ENCODE measurements at places on chromosomes 7 and 10.

DNA sequence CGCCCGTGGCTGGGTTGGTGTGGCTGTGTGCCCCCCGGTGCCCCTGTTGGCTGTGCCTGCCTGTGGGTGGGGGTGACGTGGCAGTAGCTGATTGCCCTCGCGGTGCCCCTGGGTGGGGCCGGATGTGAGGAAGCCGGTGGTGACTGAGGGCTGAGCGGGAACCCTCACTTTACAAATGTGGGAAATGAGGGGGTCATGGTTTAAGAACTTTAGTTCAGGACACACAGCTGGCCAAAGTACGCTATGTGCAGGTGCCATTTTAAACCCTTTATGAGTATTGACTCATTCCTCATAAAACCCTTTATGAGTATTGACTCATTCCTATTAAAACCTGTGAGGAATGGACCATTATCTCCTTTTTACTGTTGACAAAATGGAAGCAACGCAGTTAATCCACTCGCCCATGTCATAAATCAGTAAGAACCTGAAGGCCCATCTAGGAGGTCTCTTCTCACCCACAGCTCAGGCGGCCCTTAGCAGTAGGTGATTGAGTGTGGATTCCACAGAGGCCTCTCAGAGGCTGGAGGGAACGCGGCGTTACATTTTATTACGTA is 290.1 kb upstream of the COBL start:
- DNase-seq, result no peak

DNA sequence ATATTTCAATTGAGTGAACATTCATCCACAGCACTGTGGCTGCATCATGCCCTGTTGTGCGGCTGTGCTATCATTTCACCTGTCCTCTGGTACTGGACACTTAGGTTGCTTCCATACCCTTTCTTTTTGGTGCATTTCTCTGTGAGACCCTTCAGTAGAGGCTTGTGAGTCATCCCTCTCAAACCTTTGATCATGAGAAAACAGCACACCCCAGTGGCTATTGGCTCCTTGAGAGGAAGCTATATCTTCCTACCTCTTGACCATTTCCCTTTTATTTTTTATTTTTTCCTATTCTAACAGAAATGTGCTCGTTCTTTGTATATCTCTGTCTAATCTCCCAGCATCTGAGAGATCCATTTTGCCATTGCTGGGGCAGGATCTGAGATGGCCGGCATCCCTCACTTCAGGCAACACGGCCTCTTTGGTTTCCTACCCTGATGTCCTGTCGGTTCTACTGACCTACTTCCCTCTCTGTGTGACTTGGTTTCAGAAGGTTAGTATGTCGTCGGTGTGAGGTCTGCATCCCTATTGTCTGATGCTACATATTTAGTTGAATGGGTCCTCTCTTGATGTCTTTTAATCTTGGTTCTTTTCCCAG is 23.8 kb upstream of the PIK3AP1 start:
- DNase-seq, result no peak

GRCh38 chr10:104574838-104575237 is 66.3 kb upstream of the SORCS3 start:
- no peak for DNase-seq

DNA sequence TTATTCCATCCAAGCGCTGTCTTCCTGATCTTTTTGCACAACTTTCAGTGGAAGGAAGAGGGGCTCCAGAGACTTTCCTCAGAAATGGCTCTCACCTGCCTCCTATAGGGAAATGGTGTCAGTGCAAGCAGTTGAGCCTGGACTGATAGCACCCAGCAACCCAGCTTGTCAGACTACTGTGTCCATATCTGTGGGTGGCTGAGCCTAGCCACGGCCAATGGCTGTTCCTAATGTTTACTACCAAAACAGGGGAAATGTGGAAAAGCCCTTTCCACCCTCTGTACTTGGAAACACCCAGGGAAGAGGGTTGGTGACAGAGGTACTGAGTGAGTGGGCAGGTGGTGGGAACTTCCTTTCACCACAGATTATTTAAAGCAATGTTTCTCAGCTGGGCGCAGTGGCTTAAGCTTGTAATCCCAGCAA is 4.3 kb upstream of the YKT6 start:
- no peak for DNase-seq

DNA sequence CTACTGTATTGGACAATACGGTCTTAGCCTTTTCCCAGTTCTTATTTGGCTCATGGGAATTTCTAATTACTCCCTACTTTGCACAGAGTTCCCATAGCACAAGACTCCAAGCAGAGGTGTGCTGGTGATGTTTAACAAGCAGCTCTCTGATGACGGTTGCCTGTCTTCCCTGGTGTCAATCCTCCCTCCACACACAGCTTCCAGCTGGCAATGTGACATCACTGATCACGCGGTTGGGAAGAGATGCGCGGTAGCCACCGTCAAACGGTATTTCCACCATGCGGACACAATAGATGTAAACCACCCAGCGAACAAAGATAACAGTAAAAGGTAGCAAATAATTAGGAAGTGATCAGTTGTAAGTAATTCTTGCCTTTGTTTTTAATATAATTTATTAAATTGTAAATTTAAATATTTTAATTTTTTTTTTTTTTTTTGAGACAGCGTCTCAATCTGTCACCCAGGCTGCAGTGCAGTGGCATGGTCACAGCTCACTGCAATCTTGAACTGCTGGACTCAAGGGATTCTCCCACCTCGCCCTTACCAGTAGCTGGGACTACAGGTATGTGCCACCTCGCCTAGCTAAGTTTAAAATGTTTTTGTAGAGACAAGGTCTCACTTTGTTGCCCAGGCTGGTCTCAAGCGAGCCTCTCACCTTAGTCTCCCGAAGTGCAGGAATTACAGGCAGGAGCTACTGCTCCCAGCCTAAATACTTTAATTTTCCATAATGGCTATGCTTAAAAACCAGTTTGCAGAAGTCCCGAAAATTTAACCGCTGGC is 36.3 kb upstream of the IL15RA start:
- DNase-seq, result no peak

DNA sequence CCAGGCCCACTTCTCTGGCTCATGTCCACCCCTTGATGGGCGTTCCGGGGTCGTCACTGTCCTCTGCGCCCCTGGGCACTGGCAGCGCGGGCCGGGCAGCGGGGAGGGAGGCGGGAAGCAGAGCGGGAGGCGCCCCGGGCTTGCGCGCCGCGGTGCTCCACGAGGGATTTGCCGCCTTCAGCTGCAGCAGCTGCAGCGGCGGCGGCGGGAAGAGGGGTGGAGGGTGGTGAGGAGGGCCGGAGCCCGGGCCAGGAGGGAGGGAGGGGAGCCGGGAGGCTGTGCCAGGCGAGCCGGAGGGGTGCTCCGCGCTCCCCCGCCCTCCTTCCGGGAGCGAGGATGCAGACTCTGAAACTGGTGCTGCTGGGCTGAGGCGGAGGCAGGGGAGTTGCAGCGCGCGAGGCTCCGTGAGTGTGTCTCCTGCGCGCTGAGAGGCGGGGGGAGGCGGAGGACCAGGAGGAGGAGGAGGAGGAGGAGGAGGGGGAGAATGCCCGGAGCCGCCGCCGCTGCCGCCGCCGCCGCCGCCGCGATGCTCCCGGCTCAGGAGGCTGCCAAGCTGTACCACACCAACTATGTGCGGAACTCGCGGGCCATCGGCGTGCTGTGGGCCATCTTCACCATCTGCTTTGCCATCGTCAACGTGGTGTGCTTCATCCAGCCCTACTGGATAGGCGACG is at the start of gene LHFPL3:
Gene LHFPL3, plus strand, starts transcription at position 308 of the 674 bp plus-strand sequence.
- no peak for DNase-seq

GRCh38 chr7:84939888-84940287 is 247.0 kb downstream of the SEMA3D start:
- DNase-seq, result no peak

DNA sequence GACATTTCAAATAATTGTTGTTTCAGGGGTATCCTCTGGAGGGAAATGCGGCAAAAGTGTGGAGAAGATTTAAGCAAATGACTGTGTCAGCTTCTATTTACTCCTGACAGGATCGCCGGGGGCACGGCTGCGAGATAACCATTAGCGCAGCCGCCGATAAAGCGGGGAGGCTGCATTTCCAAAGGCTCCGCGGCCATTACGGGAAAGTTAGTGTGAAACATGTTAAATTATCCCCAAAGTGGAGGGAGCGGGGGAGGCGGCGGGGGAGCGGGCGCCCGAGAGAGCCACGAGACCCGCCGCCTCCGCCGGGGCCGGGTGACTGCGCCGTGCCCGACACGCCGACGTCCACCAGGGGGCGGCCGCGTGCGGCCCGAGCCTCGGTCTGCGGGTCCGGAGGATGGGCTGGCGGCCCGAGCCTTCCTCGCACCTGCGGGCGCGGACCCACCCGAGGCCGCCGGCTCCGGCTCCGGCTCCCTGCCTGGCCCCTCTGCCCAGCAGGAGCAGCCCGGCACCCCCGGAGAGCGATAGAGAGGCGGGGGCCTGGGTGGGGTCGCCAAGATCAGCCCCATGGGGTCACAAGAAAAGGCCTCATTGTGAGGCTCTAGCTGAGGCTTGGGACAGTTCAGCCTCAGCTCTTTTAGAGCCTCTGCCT is 74.4 kb upstream of the PAX2 start:
- peak; percentile 72 for DNase-seq

- no peak for DNase-seq
Measured at GRCh38 chr10:125547010-125547650, 135.8 kb downstream of the TEX36 start.

- no peak for DNase-seq
Measured at GRCh38 chr10:4947039-4947634, 16.1 kb upstream of the AKR1C1 start.

DNA sequence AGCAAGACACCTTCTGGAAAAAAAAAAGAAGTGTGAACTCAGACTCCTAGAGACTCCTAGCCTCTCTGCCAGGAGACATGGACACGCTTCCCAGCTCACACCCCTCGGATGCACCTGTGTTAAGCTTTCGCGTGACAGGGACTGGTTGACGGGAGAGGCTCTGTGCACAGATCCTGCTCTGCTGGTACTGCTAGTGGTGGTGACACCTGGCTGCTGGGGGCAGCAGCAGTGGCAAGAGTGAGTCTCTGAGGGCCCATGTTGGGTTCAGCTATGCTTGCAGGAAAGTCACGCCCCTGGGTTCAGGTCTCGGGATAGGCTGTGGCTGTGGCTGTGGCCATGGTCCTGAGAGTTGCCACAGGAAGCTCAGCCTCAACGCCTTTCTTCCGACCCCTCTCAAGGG is 81.1 kb downstream of the XRCC2 start:
- no peak for DNase-seq

- DNase-seq, result no peak
Measured at GRCh38 chr7:98531717-98532116, 85.4 kb upstream of the NPTX2 start.

DNA sequence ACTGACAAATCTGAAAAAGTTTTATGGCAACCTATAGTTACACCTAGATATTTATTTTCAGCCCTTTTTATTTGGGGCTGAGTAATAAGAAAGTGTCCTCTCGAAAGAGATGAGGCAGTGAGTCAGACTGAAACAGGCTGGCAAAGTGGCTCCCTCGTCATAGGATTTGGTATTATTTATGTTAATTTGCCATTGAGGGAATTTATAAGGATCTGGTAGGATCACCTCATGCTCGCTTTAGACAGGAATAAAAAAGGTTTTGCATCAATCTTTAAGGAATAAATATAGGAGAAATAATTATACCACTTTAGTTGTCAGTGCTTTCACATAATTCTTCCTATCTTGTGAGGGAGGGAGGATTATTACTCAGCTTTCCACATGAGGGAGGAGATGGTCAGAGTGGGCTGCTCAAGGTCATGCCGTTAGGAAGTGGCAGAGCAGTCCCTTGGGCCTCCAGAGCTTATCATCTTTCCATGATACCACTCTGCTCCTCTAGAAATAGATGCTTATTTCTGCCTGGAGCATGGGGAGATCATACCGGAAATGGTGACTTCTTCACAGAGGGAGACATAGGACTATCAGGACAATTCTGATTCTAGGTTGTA is 356.8 kb downstream of the GPR158 start:
- DNase-seq, result no peak

DNA sequence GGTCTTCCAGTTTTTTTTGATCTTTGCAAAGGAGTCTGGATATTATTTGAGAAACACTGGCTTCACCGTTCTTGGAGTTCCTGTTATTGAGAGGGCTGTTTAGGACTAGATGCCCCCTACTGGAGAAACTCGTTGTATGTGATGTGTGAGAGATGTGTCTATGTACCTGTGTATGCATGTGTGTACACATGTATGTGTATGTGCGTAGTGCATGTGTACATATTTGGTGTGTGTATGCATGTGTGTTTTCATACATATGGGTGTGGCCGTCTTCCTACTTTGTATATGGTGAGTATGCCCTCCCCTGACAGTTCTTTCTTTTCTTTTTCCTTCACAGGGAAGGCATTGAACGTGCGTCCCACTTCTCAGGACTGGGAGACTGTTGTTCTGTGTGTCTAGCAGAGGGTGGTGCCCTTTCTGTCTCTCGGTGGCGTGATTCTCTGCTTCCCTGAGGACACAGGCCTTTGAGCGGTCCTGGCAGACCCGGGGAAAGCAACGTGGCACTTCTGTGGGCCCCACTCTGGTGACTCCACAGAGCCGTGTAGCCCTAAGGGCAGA is 3.0 kb upstream of the CALHM3 start:
- DNase-seq, result peak; percentile 85

- no peak for DNase-seq
Measured at GRCh38 chr10:43206391-43207235, 60.3 kb downstream of the RASGEF1A start.

GRCh38 chr7:105028004-105028403 is 14.0 kb downstream of the KMT2E start:
- DNase-seq, result no peak

DNA sequence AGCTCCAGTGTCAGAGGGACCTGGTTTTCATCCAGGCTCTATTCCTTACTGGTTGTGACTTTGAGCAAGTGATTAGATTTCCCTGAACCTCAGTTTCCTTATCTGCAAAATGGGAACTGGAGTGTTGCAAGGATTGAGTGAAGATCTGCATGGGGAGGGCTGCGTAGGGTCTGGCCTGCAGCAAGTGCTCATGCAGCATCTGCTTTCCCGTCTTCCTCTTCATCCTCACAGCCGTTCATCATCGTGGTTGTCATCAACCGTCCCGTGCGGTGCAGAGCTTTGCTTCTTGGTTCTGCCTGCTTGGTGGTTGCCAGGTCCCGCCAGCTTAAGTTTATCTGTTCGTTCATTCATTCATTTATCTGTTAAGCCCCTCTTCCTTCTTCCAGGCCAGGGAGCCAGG is 135.0 kb downstream of the GRK5 start:
- DNase-seq, result no peak

- DNase-seq, result peak; percentile 37
Measured at GRCh38 chr10:69045441-69046300, 42.2 kb upstream of the SRGN start.

DNA sequence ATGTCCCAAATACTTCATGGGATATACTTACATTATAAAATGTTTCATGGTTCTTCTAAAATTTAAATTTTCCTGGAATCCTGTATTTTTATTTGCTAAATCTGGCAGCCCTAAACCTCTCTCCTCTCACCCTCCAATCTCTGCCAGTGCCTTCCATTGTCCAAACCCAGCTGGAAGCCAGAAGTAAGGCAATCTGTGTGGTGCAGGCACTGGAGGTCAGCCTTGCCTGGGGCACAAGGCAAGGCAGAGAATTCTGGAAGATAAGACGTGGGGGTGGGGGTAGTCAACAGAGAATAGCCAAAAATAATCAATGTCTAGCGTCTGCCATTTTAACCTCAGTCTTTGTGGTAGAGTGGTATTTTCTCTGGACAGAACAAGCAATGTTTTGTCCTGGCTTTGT is 381.7 kb downstream of the GPAM start:
- no peak for DNase-seq

Data from natural killer cell (primary cell).